ENCODE measurements at places on chromosomes 7 and 10.

GRCh38 chr10:117616179-117616578 is 73.6 kb downstream of the EMX2 start:
- no peak for DNase-seq

GRCh38 chr10:126372396-126372795 is 15.9 kb downstream of the ADAM12 start:
- DNase-seq, result no peak

DNA sequence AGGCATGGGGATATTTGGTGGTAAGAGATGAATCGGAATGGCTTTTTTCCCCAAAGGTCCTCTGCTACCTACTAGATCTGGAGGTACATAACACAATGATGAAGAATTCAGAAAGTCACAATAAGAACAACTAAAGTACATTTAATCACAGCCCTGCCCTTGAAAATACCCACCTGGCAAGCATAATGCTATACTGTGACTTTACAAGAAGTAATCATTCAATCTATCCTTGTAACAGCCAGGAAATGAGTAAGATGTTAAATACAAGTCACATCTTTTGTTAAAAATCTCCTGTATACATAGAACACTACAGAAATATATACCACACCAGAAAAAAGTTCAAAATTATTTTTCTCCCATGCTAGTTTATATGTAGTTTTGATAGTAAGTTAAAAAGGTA is 108.3 kb upstream of the ABCB5 start:
- no peak for DNase-seq

DNA sequence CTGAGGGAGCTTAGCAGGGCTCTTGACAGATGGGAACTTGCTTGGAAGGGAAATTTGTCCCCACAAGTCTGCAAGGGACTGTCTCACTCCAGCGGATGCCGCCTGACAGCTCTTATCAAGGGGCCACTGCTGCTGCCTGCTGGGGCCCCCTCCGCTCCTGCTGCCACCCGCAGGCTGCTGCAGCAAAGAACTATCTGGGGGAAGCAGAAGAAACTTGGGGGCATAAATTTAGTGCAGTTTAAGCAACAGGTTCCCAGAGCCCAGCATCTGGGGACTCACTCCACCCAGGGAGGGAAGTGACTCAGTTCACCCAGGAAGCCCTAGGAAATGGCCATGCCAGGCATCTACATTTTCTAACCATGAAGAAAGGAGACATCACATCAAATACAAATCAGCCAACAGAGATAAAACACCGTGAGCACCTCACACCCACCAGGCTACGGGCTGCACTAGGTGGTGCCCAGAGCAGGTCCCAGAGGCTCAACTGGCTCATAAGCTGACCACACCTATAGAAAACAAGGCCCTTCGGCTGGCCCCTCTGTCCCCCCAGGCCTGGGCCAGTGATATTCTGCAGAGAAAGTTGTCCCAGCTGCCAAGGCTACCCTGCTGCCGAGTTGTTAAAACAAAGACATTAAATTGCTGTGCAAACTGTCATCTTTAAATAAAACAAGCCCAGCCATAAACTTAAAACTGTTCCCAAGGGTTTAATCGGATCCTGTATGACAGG is 3.7 kb downstream of the RGS10 start:
- DNase-seq, result no peak

DNA sequence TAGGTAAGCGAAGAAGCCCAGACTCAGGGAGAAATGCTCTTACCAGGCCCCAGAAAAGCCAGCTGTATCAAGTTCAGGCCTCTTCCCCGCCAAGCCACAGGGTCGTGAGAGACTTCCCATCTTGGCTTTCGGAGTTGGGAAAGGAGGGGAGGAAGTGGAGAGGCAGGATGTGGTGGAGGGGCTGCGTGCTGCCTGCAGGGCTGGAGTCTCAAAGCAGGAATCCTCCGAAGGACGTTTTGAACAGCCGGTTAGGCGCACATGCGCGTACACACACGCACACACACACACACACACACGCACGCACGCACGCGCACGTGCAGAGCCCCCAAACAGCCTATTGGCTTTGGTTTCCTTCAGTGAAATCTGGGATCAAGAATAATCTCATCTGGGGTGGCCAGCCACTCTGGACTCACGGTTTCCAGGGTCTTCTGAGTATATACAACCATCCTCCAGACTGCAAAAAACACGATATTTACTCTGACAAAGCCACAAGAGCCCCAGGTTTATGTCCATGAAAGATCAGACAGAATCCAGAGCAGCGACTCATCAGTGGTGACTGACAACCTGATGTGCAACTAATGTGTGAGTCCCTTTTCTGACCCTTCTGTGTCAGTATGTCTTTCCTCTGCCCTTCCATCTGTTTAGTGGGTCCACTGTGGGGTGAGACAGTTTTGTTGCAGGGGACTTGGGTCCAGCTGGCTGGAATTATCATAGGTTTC is 115.0 kb upstream of the ZNF438 start:
- no peak for DNase-seq

DNA sequence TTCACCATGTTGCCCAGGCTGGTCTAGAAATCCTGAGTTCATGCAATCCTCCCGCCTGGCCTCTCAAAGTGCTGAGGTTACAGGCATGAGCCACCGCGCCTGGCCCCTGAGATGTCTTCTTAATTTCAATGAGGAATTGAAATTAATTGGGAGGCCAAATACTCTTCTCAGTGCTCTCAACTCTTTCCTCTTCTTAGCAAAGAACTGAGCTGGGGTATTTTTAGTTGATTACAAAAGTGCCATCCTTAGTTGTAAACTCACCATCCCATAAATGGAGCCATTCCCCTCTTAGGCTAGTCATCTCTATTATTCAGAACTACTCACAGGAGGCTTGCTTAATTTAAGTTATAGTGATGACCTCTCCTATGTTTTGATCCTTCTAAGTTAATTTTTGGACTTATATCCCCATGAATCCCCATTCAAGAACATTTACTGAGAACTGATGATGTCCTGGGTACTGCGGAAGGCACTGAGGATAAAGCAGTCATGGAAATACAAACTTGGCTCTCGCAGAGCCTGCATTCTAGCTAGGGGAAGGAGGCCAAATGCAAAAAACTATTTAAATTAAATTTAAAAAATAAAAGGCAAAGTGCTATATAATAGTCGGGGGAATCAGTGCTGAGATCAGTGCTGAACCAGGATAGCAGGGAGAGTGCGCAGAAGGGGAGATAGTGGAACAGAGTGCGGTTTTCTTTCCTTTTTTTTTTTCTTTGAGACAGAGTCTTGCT is 145.3 kb downstream of the SFMBT2 start:
- no peak for DNase-seq

DNA sequence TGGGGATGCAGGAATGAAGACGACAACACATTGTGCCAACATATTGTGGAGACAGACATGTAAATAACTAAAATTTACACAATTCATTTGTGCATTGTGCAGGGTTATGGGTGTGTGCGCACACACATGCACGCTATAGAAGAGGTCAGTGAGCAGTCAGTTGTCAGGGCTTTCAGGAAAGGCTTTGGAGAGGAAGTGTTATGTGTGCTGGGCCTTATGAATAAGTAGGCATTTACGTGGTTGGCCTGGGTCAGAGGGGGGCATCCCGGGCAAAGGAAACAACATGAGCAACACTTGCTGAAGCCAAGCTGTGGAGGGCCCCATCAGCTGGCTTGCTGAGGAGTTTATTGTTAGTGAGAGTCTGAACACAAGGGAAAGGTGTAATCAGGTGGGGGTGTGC is 4.1 kb downstream of the PRXL2A start:
- no peak for DNase-seq

DNA sequence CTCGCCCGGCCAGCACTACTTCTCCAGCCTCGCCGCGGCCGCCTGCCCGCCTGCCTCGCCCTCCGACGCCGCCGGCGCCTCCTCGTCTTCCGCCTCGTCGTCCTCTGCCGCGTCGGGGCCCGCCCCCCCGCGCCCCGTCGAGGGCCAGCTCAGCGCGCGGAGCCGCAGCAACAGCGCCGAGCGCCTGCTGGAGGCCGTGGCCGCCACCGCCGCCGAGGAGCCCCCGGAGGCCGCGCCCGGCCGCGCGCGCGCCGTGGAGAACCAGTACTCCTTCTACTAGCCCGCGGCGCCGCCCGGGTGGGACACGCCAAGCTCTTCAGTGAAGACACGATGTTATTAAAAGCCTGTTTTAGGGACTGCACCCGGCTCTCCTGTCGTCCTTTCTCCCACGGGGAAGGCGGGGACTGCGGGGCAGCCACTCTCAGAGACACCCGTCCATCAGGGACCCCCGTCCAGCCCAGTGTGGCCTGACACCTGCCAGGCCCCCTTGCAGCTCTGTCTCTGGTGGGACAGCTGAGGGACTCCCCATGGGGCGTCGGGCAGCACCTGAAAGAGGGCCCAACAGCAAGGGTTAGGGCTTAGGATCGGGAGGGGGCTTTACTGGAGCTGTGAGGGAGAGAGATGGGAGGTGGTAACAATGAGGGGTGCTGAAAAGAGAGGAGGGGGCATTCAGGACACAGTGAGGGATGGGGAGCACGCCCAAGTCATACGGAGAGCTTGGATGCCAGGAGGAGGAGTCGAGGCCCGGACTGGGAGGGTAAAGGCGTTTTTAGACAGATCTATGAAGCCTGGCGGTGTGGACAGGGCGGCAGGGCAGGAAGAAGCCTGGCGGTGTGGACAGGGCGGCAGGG is 34.7 kb downstream of the SPDYE6 start:
- DNase-seq, result no peak

DNA sequence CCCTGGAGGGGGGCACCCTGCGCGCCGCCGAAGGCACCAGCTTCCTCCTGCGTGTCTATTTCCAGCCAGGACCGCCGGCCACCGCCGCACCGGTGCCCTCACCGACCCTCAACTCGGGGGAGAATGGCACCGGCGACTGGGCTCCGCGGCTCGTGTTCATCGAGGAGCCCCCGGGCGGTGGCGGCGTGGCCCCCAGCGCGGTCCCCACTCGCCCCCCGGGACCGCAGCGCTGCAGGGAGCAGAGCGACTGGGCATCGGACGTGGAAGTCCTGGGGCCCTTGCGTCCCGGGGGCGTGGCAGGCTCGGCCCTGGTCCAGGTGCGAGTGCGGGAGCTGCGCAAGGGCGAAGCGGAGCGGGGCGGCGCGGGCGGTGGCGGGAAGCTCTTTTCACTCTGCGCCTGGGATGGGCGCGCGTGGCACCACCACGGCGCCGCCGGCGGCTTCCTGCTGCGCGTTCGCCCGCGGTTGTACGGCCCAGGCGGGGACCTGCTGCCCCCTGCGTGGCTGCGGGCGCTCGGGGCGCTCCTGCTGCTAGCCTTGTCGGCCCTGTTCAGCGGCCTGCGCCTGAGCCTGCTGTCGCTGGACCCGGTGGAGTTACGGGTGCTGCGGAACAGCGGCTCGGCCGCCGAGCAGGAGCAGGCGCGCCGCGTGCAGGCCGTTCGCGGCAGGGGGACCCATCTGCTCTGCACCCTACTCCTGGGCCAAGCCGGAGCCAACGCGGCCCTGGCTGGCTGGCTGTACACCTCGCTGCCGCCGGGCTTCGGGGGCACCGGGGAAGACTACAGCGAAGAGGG is 594 bp downstream of the CNNM1 start:
- DNase-seq, result peak; percentile 19

DNA sequence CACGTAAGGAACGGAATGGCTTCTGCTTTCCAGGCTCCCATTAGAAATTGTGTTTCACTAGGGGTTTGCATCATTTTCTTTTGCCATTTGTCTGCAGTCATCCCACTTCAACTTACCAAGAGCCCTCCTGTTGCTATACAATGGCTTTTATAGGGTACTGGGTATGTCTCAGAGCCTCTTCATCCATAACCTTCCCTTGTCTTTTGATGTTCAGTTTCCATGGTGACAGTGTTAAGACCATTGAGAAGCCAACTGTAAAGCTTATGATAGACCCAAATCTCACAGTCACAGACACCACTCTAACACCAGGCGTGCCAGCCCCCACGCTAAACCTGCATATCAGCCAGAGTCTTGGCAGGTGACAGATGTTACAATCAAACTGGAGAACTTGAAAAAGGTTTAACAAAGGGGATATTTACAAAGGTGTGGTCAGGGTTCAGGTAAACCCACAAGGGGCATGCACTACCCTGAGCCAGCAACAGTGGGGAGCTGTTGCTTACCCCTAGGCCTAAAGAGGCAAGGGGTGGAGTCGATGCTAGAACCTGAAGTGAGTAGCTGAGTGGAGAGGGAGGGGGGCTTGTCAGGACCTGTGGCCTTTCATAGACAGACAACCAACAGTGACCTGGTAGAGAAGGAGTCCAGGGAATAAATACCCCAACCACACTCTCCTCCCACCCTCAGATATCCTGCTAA is 53.2 kb upstream of the ABLIM1 start:
- no peak for DNase-seq

DNA sequence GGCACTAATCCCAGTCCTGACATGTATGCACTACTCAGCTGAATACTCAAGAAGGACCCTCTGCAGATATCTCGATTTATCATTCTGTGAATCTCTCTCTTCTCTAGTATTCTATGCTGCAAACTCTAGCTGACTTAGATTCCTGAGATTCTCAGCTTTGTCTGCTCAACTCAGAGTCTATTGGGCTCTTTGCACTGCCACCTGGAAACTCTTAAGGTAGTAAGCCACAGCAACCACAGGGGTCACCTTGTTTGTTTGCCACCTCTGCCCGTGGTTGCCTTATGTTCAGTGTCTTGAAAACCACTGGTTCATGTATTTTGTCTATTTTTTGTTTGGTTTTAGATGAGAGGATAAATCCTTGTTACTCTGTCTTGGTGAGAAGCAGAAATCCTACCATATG is 72.9 kb downstream of the SP8 start:
- DNase-seq, result no peak

- peak; percentile 2 for DNase-seq
These were observed 32.2 kb upstream of the GARS1 start for GRCh38 chr7:30562498-30562897.

GRCh38 chr7:12294701-12295100 is 83.6 kb downstream of the TMEM106B start:
- no peak for DNase-seq

DNA sequence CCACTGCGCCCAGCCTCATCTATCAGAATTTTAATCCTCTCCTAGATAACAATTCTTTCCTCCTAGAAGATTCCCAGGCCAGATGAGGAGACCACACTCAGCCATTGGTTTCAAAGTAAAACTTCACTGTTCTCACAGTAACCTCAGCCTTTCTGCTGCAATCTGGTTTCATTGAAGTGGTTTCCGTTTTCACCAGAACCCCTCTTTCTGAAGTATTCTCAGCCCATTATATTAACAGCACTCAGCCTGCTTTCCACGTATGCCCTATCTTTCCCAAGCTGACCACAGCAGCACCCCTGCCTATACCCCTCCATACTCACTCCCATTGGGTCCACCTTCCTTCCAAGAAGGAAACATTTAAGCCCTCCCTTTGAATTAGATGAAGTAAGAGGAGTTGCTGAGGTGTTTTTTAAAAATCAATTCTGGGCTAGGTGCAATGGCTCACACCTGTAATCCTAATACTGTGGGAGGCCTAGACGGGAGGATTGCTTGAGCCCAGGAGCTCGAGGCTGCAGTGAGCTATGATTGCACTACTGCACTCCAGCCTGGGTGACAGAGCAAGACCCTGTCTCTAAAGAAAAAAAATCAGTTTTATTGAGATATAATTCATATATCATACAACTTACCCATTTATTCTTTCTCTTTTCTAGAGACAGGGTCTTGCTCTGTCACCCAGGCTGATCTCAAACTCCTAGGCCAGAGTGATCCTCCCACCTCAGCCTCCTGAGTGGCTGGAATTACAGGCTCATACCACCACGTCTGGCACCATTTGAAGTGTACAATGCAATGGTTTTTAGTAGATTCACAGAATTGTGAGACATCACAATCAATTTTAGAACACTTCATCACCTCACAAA is 11.3 kb downstream of the PLAU start:
- no peak for DNase-seq
